Stimulated activated CD4-positive, alpha-beta T cell treated with anti-CD3 and anti-CD28 coated beads, Interleukin-12 subunit alpha, Interleukin-12 subunit beta, amount 100 ng/mL, for 4 hours (primary cell): ENCODE measurements at places on chromosomes 13 and 19.
A peak's percentile ranks its signal among the peaks of the same experiment; 100 is the strongest.

DNA sequence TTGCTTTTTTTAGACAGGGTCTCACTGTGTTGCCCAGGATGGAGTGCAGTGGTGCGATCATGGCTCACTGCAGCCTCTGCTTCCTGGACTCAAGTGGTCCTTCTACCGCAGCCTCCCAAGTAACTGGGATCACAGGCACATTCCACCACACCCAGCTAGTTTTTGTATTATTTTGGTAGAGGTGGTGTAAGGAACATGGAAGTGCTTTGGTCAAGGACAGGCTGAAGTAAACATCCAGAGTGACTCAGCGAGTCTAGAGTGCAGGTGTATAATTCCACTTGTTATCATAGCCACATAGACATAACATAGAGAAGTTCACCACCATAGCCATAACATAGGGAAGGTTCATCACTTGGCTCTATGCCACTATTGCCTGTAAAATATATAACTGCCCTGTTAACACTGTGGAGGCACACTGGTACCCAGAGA lies 98.6 kb downstream of the RBM26 start:
- DNase-seq: no peak

DNA sequence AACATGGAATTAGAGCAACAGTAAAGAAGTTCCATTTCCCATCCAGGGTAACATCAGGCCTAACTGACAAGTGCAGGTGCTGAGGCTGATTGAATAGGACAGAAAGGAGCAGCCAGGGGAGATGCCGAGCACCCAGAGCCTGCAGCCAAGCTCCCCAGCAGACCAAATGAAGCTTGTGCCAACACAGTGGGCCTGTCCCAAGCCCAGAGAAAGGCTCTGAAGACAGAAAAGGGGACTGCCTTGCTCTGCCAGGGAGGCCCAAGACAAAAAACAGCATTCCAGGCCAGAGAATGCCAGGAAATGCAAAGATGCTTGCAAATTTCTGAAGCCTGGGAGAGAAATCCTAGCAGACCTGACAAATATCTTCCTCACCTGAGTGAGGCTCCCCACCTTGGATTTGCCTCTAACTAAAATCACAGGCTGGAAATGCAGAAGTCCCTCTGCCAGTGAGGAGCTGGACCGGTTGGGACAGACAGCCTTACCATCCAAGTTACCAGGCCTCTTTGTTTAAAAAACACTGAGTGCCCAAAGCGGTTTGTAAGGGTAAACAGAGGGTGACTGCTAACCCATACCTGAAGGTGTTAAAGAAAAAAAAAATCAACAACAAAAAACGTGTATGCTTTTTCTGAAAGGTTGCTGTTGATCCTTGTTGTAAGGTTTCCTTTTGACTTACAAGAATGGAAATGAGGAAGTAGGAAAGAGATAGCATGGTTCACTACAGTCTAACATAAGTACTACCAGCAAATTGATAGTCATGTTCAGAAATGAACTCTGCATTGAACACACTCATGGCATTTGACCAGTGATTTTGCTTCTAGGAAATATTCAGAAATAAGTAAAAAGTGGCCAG lies 11.8 kb upstream of the HMGB1 start:
- no peak for DNase-seq

DNA sequence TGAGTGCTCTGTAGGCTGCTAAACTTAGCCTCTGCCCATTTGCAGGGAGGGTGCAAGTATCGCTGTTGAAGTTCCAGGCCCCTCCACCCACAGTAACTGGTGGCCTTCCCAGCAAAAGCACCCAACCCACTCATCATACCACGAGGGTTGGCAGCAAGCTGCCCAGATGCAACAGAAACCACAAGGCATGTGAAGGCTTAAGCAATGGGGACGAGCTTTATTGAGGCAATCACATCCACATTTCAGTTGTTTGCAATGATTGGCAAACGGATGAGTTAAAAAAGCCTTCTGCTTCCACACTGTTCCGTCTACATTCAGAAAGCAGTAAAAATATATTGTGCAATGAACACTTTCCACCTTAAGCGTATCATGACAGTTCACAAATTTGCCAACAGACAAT lies 10.3 kb downstream of the GJB6 start:
- no peak for DNase-seq

GRCh38 chr13:37059848-37060192 lies 332 bp upstream of the SUPT20H start:
- DNase-seq: no peak

- DNase-seq: no peak
These were observed 32.6 kb downstream of the RUBCNL start for GRCh38 chr13:46354156-46355087.

DNA sequence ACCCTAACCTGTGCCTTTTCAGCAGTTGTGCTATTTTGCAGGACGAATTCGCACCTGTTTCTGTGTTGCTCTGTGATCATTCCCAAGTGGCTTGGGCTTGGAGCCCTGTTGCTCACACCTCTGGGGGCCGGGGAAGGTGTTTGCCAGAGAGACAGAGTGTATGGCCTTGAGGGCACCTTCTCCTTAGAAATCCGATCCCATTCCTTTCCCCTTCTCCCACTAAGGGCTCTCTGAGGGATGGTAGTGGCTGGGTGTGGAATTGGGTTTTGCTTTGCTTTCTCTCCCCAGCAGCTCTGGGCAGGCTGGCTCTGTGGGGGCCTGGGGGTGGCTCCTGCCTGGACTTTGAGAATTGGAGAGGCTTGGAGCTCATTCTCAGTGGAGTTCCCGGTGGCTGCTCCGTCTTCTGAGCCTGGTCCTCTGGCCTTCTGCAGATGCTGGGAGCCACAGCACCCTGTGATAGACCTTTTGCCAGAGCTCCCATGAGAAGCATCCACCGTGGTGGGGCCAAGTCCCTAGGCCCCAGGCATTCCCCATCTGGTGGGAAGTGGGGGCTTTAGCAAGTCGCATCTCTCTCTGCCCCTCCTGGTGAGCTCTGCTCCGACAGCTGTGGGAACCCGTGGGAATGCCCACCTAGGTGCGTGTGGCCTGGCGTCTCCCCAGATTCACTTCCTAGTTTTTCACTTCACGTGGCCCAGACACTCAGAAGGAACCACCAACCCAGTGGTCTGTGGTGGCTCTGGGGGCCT lies 26.1 kb downstream of the ATP11A start:
- DNase-seq: no peak

DNA sequence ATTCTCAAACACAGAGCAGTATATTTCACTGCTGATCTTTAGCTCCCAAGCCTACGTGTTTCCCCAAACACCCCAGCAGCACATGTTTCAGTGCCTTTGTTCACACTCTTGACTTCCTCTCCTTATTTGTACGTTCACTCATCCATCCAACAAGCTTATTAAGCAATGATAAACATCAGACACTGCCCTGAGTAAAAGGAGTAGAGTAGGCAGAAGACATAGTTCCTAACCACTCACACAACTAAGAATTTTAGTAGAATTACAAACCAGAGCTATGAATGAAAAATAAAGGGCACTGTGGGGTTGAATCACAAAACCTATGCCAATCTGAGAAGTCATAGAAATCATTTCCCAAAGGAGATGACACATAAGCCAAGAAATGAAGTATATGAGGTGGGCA lies 213.5 kb downstream of the DIAPH3 start:
- DNase-seq: no peak

DNA sequence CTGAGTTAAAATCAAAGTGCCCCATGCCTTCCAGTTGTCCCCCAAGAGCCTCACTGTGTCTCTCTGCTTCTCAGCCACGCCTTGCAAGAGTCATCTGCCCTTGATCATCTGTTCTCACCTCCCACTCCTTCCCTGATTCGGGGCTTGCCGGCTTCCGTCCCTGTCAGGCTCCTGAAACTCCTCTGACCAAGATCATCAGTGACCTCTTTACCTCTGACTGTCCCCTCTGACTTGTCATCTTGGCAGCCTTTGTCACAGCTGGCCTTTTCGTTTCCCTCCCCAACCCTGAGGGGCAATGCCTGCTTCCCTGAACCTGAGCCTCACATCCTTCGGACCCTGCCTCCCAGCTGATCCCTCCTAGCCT lies 66.3 kb downstream of the MAP4K1 start:
- DNase-seq: no peak

GRCh38 chr13:110323172-110323891 lies 16.2 kb downstream of the COL4A2 start:
- no peak for DNase-seq

- DNase-seq: peak; percentile 84
These were observed 3.5 kb downstream of the RASA3 start for GRCh38 chr13:114128624-114129522.

- DNase-seq: no peak
These were observed 524.5 kb downstream of the GPC6 start for GRCh38 chr13:93751117-93751516.

DNA sequence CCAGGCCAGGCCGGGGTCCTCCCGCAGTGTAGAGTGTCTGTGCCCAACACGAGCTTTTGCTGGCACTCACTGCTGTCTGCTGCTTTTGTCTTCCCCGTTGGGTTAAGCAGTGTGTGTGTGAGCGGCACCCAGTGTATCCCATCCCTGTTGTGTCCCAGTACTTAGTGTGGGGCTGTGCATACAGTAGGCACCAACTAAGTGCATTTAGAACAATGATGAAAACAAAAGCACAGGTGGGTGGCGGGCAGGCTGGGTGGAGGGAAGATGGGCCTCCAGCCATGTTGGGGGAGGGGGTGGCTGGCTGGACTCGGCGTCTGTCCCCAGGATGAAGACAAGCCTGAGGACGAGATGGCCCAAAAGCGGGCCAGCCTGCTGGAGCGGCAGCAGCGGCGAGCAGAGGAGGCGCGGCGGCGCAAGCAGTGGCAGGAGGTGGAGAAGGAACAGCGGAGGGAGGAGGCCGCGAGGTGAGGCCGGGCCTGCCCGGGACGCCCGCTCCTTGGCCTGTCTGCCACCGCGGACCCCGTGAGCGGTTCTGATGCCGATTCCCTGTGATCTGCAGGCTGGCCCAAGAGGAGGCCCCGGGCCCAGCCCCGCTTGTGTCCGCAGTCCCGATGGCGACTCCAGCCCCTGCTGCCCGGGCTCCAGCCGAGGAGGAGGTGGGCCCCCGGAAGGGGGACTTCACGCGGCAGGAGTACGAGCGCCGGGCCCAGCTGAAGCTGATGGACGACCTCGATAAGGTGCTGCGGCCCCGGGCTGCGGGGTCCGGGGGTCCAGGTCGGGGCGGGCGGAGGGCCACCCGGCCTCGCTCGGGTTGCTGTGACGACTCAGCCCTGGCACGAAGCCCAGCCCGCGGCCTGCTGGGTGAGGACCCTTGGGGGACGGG lies 14.2 kb downstream of the XAB2 start:
- DNase-seq: no peak

- DNase-seq: no peak
These were observed 178.3 kb downstream of the STK24 start for GRCh38 chr13:98398581-98398980.

GRCh38 chr19:2944403-2944774 lies 382 bp downstream of the ZNF77 start:
- DNase-seq: no peak

GRCh38 chr19:18227781-18228271 lies 1.6 kb upstream of the PDE4C start:
- no peak for DNase-seq

- DNase-seq: no peak
These were observed 488.3 kb downstream of the FOXO1 start for GRCh38 chr13:40178130-40178529.

GRCh38 chr19:7527516-7528191 lies 5.2 kb downstream of the MCOLN1 start:
- DNase-seq: no peak

DNA sequence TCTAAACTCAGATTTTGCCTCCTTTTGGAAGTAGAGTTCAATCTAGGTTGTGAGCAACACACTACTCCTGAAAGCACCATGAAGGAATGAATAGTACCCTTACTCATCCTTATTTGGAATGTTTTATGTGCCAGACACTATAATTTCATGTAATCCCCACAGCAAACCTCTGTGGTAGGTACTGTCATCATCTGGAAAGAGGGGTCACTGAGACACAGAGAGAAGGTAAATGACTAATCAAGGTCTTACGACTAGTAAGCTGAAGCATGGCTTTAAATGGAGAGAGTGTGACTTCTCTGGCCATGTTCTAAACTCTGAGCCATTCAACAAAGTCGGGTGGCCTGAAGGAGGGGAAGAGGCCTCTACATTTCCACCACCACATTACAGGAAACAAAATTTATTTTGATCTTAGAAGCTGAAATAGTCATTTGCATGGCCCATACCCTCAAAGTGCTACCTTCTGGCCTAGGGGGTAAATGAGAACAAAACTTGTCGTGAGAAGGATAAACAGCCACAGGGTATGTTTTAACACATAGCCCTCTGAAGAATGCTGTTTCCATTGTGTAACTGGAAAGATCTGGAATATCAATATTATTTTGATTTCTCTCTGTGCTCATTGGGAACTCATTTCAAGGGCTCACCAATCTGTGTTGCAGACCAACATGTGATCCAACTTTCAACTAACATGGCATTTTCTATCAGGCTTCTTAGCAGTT lies 180.8 kb upstream of the RFC3 start:
- DNase-seq: no peak

- DNase-seq: no peak
These were observed 301.7 kb upstream of the NBEA start for GRCh38 chr13:34640179-34640992.

- peak; percentile 14 for DNase-seq
These were observed 12.3 kb upstream of the ZNF180 start for GRCh38 chr19:44512326-44513298.

- no peak for DNase-seq
These were observed 9.0 kb downstream of the ZNF808 start for GRCh38 chr19:52536448-52536800.

- DNase-seq: no peak
These were observed 54.7 kb upstream of the GAS6 start for GRCh38 chr13:113918580-113918979.

DNA sequence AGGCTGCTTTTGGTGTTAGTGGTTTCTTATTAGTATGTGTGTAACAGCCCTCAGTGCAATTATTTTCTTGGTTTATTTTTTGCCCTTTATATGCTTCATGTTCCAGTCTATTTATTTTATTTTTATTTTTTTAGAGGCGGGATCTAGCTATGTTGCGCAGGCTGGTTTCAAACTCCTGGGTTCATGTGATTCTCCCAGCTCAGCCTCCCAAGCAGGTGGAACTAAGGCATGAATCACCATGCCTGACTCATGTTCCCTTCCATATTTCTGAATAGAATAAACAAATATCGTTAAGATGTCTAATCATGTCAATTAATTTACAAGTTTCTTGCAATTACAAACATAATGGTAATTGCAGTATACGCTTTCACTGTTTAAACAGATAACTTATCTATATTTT lies 11.7 kb downstream of the SKA3 start:
- DNase-seq: no peak

DNA sequence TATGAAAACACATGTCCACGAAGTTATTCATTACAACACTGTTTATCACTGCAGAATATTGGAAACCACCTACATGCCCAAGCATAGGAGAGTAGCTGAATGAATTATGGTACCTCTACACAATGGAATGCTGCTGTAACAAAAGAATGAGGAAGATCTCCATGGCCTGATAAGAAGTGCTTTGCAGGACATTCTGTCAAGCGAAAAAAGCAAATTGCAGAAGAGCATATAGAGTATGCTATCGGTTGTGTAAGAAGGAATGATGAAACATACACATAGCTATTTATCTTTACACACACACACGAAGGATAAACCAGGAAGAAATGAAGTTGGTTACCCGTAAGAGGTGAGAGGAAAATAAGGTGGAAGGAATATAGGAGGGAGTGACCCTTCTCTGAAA lies 37.5 kb upstream of the CEACAM20 start:
- DNase-seq: no peak

GRCh38 chr13:110722971-110723370 lies 9.5 kb downstream of the ING1 start:
- no peak for DNase-seq
